ENCODE measurements at places on chromosomes 5 and 9.

- no peak for DNase-seq
These were observed 670 bp upstream of the PURA start for GRCh38 chr5:140113180-140113698.

- no peak for DNase-seq
These were observed 100.6 kb downstream of the ZCCHC7 start for GRCh38 chr9:37220971-37221370.

GRCh38 chr5:146192571-146193043, 10.2 kb upstream of the LARS1 start:
- DNase-seq: no peak

DNA sequence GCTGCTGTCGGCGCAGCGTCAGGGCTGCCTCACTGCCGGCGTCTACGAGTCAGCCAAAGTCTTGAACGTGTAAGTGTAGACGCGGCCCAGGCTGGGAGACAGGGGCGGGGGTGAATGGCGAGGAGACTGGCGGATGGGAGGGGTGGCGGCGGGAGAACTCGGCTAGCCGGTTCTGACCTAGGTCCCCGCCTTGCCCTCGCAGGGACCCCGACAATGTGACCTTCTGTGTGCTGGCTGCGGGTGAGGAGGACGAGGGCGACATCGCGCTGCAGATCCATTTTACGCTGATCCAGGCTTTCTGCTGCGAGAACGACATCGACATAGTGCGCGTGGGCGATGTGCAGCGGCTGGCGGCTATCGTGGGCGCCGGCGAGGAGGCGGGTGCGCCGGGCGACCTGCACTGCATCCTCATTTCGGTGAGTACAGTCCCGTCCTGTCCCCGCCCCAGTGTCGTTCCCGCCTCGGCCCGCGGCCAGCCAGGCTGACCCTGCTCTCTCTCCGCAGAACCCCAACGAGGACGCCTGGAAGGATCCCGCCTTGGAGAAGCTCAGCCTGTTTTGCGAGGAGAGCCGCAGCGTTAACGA, 745 bp downstream of the GADD45G start:
- no peak for DNase-seq

DNA sequence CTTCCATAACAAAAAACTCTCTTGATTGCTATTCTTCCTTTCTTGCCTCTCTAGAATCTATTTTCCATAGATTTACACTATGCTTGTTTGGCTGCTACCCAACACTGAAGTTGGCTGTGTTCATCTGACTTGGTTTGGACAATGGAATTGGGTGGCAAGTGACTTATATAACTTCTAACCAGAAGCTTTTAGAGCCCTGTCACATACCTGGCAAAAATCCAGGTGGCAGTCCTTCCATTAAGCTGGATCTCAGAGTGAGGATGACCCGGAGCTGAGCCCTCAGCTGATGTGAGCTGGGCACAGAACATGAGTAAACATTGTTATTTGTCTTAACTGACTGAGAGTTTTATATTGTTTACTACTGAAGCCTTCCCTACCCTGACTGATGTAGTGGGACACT, 225.7 kb downstream of the TLR4 start:
- no peak for DNase-seq

DNA sequence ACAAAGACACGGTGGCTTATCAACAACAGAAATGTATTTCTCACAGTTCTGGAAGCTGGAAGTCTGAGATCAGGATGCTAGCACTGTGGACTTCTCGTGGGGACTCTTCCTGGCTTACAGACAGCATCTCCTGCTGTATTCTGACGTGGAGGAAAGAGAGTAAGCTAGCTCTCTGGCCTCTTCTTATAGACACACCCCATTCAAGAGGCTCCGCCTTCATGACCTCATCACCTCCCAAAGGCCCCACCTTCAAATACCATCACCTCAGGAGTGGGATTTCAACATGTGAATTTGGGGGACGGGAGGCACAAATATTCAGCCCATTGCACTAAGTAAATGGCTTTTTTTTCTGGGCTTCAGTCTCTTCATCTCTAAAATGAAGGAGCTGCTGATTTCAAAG, 27.6 kb downstream of the KCNMB1 start:
- no peak for DNase-seq

Data from AG09319 (cell line).